ENCODE measurements at places on chromosomes 5 and 9.

GRCh38 chr5:143629871-143630659, 181.9 kb upstream of the HMHB1 start:
- DNase-seq: no peak

GRCh38 chr9:18452276-18452675, 21.7 kb upstream of the ADAMTSL1 start:
- no peak for DNase-seq

- DNase-seq: no peak
Measured at GRCh38 chr5:135740475-135740874, 94.0 kb upstream of the SLC25A48 start.

DNA sequence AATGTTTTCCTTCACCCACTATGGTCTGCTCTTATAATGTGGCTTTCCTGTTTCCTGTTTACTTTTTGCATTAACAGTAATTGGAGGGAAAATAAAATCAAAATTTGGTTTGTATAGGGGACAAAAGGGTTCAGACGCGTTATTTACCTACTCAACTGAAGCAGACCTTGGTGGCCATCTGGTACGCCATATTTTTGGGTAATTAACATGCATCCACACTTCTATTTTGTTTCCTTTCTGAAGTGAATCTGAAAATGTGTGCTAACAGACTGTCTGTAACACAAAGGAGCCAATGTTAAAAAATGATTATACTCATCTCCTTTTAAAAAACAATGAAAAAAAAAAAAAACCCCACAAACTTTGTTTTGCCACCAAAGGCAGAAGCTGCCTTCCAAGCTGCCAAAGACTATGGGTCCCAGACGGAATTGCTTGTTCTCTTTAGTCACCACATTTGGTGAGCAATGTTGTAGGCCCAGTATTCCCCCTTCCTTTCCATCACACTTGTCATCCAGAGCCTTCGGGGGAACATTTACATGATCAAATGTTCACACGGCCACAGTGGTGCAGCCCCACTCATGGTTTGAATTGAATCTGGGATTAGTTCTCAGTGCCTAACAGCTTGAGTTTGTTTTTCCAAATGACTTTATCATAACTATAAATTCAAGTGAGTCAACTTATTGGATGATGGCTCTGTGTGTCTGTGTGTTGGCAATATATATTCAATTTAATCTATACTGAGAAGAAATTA, 323.7 kb upstream of the CD180 start:
- DNase-seq: no peak

GRCh38 chr5:59348189-59348588, 545.3 kb downstream of the PDE4D start:
- no peak for DNase-seq

- no peak for DNase-seq
Measured at GRCh38 chr9:78130853-78131252, 99.2 kb upstream of the GNAQ start.

DNA sequence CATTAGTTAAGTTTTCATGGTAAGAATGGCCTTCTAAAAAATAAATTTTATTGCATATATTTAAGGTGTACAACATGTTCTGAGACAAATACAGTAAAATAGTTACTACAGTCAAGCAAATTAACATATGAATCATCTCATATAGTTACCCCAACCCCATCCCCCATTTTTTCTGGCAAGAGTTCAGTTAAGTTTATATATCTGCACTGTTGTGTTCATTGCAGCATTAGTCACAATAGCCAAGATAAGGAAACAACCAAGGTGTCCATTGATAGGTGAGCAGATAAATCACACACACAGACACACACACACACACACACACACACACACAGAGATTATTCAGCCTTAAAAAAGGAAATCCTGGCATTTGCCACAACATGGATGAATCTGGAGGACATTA, 37.2 kb upstream of the OTULIN start:
- no peak for DNase-seq

GRCh38 chr5:45609661-45610060, 86.5 kb downstream of the HCN1 start:
- no peak for DNase-seq

GRCh38 chr5:151052836-151053235, 28.0 kb downstream of the TNIP1 start:
- no peak for DNase-seq

DNA sequence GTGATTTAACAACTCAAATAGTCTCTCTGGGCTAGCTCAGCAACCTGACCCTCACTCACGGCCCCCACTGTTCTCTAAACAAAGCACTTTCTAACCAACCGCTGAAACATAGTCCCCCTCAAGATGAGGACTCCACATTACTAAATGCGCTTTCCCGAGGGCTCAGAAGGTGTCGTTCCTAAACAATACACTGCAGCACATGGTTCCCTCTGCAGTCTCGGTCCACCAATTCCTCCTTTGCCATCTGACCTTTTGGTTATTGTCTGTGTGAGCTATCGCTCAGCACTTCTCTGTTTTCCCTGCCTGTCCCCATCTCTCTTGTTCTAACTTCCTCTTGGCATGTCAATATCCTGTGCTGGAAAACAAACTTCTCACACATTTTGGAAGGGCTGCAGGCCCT, 7.2 kb downstream of the EPB41L4A start:
- no peak for DNase-seq

GRCh38 chr5:179610903-179611265, 12.6 kb downstream of the HNRNPH1 start:
- DNase-seq: no peak

- DNase-seq: no peak
Measured at GRCh38 chr9:109966643-109967368, 186.8 kb downstream of the PALM2AKAP2 start.

- no peak for DNase-seq
Measured at GRCh38 chr5:75601567-75601966, 9.7 kb upstream of the ANKDD1B start.

DNA sequence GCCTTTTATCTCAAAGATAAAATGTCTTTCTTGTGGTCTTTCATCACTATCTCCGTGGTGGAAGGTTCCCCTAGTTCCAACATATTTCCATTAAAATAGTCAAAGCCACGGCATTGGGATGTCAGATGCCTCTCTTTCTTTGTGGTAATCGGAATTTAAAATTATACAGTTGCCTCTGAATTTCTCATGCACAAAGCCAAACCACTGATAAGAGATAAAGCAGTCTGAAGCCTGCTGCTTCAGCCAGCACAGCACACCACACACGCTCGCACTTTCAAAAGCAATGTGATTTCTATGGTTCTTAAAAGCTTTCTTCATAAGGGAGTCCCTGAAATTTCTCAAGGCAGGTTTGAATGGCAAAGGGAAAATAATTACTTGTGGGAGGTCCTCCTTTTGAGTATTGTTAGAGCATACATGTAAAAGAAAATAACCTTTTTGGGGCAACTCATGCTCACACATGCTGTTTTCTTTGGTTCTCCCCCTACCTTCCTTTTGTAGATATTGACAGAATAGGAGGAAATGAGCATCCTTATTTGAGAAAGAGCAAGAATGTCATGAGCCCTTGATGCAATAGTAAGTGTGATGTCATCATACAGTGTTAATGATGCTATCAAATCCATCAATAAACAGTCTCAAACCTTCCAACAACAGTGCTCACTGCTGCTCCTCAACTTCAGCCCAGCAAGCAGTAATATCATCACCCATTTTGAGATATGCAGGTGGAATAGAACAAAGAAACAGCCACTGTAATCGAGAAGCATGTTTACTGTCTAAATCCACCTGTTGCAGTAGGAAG, 85.7 kb upstream of the PPP1R2B start:
- no peak for DNase-seq

- no peak for DNase-seq
Measured at GRCh38 chr5:128083811-128084227, 253 bp downstream of the SLC12A2 start.

- DNase-seq: no peak
Measured at GRCh38 chr9:71675105-71675856, 93.0 kb downstream of the CEMIP2 start.
